Fibroblast of skin of left quadriceps (primary cell): ENCODE measurements at places on chromosomes 1 and 21.

- no peak for DNase-seq
These were observed 642 bp upstream of the CREG1 start for GRCh38 chr1:167554028-167554779.

DNA sequence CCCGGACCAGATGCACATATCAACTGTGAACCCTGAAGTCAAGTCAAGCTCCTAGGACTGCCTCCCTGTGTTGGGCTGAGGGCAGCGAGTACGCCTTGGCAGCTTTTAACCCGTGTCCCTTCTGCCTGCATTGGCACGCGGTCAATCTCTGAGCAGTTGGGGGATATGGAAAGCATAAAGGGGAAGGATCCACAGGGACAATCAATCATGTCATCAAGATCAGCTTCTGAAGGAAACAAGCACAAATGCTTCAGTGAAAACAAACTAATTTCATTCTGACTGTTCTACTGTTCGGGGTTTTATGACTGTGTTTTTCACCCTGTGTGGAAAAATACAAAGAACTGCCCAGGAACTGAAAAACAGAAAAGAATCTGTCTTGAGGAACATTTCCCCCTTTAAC is 106.2 kb downstream of the RUNX1 start:
- DNase-seq: no peak

DNA sequence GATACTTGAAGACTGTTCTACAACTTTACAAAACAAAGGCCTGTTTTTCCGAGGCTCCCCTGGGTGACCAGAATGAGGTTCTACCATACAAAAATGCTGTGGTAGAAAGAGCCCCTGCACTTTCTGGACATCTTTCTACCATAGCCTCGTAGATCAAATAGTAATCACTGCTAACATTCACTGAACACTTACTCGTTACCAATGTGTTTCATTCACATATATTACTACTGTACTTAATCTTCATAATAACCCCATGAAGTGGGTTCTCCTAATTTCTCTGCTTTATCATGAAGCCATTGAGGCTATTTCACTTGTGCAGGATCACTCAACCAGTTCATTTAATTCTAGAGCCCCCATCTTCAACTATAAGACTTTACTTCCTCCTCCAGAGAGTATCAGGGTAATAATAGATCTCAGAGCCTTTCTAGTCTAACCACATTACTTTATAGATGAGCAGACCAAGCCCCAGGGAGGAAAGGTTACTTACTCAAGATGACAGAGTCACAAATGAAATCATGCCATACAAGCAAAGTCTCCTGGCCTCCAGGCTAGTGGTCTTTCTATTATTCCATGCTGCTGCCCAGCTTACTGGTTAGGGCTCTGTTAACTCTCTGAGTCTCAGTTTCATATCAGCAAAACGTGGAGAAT is 46.7 kb upstream of the OSBPL9 start:
- no peak for DNase-seq

GRCh38 chr1:91672601-91673161 is 172.0 kb downstream of the CDC7 start:
- no peak for DNase-seq

- DNase-seq: peak; percentile 92
These were observed 33.3 kb upstream of the CSF1 start for GRCh38 chr1:109877317-109877771.

DNA sequence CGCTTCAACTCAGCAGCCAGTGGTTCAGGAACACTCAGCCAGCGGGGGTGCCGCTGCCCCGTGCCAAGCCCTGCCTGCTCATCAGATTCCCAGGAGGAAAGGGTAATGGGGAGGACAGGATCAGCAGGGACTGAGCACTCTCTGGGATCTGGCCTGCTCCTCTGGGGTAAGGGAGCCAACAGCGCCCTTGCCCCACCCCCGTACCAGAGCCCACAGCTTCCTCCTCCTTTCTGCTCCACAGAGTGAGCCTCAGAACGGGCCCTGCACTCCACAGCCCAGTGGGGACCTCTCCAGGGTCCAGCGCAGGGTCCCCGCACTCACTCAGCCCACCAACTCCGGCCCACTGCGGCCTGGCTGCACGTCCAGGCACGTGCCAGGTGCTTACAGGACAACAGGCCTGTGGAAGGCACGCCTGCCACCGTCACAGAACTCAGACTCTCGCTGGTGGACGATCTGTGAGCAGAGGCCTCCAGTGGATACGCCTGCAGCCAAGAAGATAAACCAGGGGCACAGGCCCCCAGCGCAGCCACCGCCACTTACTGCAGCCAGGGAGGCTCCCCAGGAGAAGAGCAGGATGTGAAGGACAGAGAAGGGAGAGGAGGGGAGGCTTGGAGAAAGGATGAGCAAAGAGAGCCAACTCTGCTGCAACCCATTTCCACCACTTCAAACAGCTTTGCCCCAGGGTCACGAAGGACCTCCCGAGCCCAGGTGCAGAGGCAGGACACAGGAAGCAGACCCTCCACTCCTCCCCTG is 2.1 kb downstream of the MEGF6 start:
- DNase-seq: no peak

DNA sequence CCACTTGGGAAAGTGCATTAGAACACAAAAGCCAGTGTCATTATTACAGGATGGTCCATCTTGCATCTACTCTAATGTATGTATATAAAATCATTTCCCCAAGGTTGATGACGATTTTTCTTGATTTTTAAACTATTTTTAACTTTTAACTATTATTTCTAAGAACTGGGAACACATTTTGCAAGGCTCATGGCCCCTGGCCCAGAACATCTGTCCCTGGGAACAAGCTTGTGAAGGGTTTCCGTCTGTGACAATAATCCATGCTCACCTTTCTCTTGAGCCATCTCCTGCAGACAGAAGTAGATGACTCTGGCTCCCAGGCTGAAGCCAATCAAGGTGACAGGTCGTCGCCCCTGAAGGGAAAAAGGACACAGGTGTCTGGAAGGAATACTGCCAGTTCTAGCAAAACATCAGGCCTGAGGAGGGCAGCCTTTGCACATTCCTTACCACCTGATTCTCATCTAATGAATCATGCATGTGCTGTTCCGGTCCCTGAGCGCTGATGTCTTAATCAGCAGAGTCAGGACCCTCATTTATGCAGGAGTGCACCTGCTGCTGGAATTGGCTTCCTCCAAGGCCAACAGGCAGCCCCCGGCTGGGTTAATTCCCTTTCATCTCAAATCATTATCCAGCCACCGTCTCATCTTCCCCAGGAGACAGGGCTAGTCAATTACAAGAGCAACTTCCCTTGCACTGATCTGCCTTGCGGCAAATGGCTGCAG is 62.5 kb downstream of the TMCO4 start:
- no peak for DNase-seq

GRCh38 chr1:226870401-226871279 is at the start of gene PSEN2:
Gene PSEN2, plus strand, starts transcription at chr1:226870616. Its CDS starts 11,292 bp downstream, at chr1:226881908.
- DNase-seq: no peak

GRCh38 chr1:198560161-198560560 is 19.7 kb upstream of the ATP6V1G3 start:
- DNase-seq: no peak

GRCh38 chr1:110916669-110917306 is 43.8 kb downstream of the CD53 start:
- DNase-seq: no peak
